ENCODE measurements at places on chromosomes 12 and 14.
A peak's percentile ranks its signal among the peaks of the same experiment; 100 is the strongest.

DNA sequence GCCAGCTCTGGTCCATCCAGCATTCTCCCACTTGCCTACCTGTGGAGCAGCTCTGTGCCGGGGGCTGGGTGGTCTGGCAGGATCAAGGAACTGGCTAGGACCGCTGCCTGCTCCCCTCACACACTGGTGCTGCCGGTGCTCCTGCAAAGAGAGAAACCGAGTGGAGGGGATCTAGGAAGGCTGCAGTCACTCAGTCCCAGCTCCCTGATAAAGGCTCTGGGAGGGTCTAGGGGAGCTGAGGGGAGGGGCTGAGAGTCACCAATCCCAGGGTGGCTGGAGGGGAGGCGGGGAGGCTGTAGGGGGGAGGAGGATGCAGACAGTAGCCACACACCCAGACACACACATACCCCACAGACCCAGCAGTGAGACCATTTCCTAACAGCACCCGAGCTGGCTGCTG, at the start of gene TAC3:
TAC3 (minus strand) TSS at position 182 of the 400 bp plus-strand sequence. CDS start 732 bp downstream, outside the sequence.
- DNase-seq: no peak

GRCh38 chr14:55411426-55412389, at the start of gene ATG14:
TSS of gene ATG14 (minus strand) at chr14:55411830. CDS start at chr14:55411822, 8 bp downstream.
- peak; percentile 38 for DNase-seq

DNA sequence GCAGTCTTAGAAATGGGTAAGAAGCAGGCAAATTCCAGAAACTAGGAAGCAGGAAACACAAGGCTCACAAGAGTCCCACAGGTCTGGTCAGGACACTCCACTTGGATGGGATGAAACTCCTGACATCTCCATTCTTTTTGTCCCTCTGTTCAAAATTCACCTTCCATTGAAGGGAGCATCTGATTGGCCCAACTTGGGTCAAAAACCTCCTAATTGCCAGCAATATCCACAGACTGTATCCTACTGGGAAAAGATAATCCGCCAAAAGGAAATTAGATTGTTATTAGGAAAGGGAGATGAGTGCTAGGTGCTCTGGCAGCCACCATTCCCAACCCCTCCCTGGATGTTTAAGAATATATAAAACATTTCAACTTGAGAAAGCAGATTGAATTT, 256.9 kb downstream of the ZFP36L1 start:
- DNase-seq: no peak

DNA sequence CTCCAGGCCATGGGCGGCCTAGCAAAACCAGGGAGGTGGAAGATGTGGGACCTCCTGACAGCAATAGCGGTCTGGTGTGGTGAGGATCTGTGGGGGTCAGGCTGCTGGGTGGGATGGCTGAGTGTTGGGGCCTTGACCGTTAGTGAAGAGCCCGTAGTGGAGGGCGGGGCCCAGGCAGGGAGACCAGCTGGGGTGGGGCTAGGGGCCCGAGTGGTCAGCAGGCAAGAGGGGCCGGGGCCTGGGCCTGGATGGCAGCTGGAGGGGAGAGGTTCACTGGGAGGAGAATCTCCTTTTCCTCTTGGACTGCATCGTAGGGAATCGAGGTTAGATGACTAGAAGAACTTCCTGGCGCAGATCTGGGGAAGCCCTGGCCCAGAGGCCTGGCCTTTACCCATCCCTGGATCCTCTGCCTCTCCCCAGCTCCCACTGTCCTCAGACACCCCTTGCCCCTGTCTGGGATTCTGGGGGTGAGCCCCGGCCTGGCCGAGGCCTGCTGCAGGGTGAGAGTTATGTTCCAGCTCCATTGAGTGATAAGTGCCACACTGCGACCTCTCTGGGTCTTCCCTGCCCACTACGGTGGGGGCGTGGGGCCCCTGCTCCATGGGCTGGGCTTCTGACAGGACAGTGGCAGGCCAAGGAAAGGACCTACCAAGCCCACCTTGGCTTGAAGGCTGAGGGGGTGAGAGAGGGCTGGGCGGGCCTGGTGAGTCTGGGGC, 47.1 kb downstream of the KRT80 start:
- no peak for DNase-seq

- DNase-seq: no peak
Observed at GRCh38 chr14:66078006-66078405, 408.2 kb upstream of the CCDC196 start.

GRCh38 chr14:83988275-83988674, 1541.7 kb upstream of the FLRT2 start:
- no peak for DNase-seq

GRCh38 chr12:66163289-66163688, 6.5 kb downstream of the TMBIM4 start:
- DNase-seq: no peak

- no peak for DNase-seq
Observed at GRCh38 chr12:53518381-53518780, 11.1 kb upstream of the NPFF start.

All from stimulated activated CD8-positive, alpha-beta memory T cell treated with anti-CD3 and anti-CD28 coated beads, Interleukin-4, amount 100 ng/mL, for 1 hour (primary cell).